ENCODE measurements at places on chromosomes 13 and 19.

GRCh38 chr13:98189841-98190505 lies 12.9 kb upstream of the RNF113B start:
- DNase-seq = no peak

GRCh38 chr13:39684531-39685137 lies 29.2 kb downstream of the COG6 start:
- no peak for DNase-seq

DNA sequence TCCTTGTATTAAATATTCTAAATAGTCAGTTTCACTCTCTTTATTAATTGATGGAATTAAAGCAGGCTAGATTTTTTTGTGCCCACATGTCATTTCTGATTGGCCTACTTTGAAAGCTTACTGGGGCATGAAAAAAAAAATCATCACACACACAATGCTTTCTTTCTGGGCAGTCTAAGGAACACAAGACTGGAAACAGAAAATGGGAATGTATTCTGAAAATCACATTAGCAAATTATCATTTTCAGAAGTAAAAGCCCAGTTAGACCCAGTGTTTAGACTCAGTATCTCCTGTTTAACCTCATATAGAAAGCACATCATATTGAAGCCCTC lies 339.4 kb downstream of the SPRY2 start:
- no peak for DNase-seq

DNA sequence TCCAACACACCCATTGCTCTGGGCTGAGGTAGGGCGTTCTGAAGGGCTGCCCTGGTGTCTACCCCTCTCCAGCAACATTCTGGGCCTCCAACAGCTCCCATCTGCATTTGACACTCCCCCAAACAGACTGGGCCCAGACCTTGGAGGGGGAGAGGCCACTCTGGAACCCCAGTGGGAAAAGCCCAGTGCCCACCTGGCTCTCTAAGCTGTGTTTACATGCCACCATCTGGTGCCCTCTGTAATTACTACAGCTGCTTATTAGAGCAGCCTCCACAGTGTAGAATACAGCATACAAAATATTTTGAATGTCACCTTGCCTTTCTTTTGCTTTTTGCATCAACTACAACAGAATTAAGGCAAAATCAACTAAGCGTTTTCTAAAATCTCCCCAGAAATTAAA lies 35.8 kb upstream of the TM9SF2 start:
- DNase-seq = no peak

DNA sequence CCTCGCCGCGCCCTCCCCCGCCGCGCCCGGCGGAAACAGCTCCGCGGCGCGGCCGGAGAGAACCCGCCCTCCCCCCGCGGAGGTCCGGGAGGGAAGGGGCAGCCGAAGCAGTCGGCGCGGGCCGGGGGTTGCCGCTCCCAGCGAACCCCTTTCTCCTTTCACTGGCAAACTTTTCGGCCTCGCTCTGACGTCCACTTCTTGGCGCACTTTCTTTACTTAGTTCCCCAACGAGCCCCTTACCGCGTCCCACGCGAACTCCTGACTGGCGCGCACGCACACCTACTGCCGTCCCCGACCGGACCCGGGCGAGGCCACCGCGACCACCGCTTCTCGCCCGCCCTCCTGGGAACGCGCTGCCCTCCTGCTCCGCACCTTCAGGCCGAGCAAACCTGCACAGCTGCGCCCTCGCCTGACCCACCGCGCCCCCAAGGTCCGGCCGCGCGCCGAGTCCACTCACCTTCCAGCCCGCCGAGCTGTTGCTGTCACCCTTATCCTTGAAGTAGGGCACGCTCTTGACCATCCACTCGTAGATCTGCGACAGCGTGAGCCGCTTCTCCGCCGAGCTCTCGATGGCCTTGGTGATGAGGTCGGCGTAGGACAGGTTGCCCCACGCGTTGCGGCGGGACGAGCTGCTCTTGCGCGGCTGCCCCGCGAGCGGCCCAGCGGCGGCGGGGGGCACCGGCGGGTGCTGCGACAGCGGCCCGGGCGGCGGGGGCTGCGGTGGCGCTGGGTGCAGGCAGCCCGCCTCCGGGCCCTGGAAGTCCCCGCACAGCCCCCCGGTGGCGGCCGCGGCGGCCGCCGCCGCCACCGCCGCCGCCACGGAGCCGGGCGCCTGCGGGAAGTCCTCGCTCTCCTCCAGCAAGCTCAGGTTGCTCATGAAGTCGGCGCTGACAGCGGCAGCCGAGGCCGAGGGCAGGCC lies 1.1 kb downstream of the FOXO1 start:
- peak; percentile 51 for DNase-seq

GRCh38 chr13:87131611-87132010 lies 539.6 kb upstream of the SLITRK5 start:
- no peak for DNase-seq

DNA sequence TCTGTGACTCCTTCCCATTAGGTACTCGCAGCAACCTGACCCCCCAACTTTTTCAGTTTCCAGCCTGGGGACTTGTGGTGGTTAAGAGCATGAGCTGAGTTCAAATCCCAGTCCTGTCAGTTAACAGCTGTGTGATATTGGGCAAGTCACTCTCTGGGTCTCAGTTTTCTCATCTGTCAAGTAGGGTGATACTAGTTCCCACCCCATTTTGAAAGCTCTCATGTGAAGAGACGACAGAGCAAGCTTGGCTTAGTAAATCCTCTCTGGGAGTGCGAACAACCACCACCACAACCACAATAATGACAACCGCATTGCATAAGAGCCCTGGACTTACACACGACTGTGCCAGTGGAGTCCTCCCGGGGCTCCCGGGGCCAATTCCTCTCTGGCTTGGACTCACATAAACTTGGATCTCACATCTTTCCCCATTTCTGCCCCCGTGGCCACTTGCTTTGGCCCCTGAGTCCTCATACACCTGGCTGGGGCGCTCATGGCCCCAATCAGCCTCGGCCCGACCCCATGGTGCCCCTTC lies 454 bp downstream of the BLVRB start:
- no peak for DNase-seq

- DNase-seq = no peak
Observed at GRCh38 chr19:47730521-47730889, 14.8 kb upstream of the NOP53 start.

DNA sequence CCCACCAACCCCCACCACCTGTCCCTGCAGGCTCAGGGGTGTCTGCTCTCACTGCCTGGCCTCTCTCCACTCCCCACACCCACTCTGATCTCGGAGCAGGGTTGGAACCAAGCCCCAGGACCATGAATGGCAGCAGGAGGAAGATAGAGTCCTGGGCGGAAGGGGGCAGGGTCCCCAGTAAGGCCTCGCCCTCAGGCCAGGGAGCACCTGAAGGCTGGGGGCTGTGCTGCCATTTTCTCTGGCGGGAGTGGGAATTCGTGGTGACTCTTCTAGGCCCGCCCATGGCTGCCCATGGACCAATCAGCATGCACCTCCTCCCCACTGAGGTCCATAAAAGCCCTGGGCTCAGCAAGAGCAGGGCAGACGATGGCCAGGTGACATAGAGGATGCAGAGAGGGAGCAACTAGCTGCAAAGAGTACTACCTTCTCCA lies 25.0 kb downstream of the KBTBD6 start:
- DNase-seq = no peak

GRCh38 chr13:111637365-111637764 lies 316.9 kb downstream of the TEX29 start:
- no peak for DNase-seq

DNA sequence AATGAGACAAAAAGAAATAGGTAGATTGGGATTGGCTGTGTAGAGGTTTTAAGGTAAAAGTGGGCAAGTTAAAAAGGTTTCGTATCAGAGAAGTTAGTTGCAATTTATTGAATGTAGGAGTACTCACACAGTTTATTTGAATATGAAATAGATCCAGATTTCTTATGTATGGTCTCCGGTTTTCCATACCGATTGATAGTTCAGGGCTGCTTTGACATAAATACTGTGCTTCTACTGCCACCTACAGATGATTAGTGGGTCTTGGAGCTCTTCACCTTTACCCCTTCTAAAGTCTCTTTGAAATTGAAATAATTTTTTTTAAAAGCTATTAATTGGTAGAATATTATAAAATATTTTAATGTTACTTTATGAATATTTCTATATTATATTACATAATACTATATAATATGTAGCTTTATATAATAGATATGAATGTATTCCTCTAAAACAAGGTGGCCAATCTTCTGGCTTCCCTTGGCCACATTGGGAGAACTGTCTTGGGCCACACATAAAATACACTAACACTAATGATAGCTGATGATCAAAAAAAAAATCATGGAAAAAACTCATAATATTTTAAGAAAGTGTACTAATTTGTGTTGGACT lies 7.7 kb upstream of the GPR18 start:
- no peak for DNase-seq

DNA sequence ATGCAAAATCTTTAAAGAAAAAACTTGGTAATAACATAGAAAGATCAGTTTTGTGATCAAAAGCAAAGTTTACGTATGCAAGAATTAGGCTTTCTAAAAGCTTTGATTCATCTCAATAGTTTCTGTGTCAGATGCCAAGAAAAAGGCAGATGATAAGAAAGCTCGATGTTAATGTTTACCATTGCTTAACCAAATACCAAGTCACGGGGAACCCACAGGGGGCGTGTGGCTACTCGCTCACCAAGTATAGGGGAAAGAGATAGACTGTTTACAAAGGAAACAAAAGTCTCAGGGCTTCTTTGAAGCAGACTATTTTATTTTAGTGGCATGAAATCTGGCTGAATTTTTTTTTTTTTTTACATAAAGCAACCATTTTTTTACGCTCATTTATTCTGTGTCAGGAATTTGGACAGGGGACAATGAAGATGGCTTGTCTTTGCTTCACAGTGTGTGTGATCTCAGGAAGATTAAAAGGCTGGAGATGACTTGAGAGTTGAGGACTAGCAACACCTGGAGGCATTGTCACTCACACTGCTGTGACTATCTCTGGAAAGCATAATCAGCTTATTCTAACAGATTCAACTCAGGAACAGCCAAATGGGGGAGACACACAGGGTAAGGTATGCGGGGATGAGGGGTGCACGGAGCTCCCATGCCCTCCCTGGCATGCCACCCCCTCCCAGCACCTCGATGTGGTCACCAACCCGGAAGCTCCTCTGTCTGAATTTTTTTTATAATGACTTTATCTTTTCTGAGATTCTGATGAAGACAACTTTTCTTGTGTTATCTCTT lies 24.9 kb downstream of the RCBTB1 start:
- DNase-seq = no peak

DNA sequence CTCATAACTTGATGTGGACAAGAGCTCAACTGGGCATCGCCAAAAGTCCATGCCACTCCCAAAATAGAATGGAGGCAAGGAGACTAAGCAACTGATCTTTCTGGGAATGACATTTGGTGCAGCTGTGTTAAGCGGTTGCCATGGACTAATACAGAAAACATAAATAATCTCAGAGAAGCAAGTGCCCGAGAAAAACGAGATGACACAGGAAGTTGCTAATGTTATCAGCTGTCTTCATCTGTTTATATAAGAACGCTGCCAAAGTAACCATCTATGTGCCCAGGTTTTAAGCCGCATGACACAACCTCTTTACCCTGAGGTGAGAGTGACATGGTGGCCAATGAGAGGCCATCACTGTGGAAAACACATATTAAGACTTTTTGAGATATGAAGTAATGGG lies 54.9 kb upstream of the SACS start:
- no peak for DNase-seq

DNA sequence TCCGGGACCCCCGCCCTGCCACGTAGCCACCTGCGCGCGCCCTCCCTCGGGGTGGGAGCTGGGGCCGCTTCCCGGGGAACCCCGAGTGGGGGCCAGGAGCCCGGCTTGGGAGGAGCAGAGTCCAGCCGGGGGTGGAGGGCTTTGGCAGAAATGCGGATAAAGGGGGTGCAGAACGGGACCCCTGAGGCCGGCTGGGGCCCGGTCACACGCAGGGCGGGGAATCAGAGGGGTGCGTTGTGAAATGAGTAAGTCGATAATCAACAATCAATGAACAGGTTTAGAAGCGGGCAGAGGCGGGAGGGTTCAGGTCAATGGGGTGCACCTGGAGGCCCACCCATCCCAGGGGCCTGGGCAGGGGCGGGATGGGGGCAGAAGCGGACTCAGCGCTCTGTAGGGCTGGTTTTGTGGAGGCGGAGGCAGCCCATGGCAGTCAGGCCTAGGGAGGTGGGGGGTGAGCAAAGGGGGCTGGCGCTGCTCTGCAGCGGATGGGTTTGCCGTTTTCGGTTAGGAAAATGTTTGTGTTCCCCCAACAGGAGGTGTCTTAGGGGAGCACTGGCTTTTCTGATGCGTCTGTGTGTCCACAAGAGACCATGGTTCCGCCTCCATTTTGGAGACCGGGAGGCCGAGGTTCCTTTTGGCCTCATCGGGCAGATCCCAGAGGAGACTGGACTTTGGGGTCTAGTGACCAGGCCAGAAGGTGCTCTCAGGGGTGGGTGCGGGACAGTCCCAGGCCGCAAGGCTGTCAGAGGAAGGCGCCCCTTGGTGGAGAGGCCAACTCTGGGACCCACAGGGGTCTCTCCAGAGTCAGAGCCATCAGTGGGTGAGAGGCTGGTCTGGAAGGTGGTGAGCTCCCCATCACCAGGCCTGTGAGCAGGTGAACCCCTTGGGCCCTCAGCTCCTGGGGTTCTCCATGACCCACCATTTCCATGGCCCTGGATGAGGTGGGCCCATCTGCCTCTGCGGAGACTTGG lies 683 bp upstream of the DIRAS1 start:
- DNase-seq = no peak

GRCh38 chr19:45767410-45767880 lies 1.6 kb downstream of the SIX5 start:
- DNase-seq = peak; percentile 78

DNA sequence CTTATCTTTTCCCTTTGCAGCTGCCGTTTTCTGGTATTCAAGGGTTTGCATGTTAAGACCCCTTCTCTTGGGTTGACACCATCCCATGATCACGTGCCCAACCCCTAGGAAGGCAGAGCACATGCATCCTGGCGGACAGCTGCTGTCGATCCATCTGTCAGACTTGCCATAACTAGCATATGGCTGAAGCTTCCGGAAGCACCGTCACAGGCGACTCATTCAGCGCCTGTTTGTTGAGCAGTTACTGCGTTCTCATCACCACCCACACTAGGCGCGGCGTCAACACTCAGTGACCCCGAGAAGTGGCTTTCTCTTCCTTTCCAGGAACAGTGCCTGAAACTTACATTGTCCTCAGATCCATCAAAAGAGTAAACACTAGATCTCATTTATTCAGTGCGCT lies 93.6 kb downstream of the SOX1 start:
- DNase-seq = no peak

- no peak for DNase-seq
Observed at GRCh38 chr13:98515818-98516465, 61.0 kb downstream of the STK24 start.

DNA sequence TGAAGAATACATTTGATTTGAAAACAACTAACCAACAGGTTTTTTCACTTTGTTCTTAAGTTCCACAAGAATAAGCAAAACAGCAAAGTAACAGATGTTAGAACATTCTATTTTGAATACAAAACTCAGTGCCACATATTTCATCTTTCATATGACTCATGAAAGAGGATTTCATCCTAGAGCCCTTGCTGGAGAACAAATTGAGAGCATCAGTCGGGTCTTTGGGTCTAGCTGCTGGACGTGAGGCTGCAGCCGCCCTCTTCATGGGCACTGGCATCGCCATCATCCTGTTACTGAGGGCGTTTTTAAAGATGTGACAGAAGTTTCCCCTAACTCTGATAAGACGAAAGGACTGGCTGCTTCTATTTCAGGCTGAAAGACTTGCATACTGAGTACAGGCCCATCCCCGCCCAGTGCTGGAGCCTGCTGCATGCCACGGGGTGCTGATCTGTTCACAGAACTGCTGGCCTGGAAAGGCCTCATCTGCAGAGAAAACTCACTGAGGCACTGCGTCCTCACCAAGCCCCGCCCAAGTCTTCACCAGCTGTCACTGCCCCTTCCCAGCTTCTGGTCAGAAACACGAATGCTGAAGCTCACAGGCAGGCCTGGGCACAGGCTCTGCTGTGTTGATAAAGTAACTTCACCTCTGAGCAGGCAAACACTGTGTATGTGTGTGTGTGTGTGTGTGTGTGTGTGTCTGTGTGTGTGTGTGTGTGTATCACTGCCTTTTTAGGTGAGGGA lies 101.4 kb downstream of the TUBGCP3 start:
- no peak for DNase-seq
